ENCODE measurements at places on chromosomes 6 and 20. TPM values are rescaled to one million over a fixed set of nuclear protein-coding genes. Genes with fewer than 3 reads are reported as not detected.

The SCGN gene
- 0.12 TPM for total RNA-seq

The DHX35 gene
- total RNA-seq: 7.6 TPM

The TUBB2B gene
- total RNA-seq: 15.2 TPM

The DTD1 gene
- 80.2 TPM for total RNA-seq

The LHFPL5 gene
- total RNA-seq: 0.12 TPM

The FAM83B gene
- total RNA-seq: not detected

The ADGRF5 gene
- not detected for total RNA-seq

The TBC1D22B gene
- total RNA-seq: 5.0 TPM

The PMEPA1 gene
- 361 TPM for total RNA-seq

The IP6K3 gene
- 1.3 TPM for total RNA-seq

The TCF21 gene
- 0.09 TPM for total RNA-seq

The MYBL2 gene
- 80.7 TPM for total RNA-seq

The TMEM74B gene
- 3.0 TPM for total RNA-seq

The BNIP5 gene
- total RNA-seq: not detected

The LIME1 gene
- total RNA-seq: 7.4 TPM

The TRAPPC3L gene
- not detected for total RNA-seq

The ID1 gene
- total RNA-seq: 444 TPM

The TMEM151B gene
- 0.09 TPM for total RNA-seq

The ECT2L gene
- total RNA-seq: not detected

The TENT5A gene
- total RNA-seq: 0.68 TPM

The SCUBE3 gene
- total RNA-seq: 0.05 TPM

The SLC17A1 gene
- total RNA-seq: 0.16 TPM

The ZKSCAN8 gene
- total RNA-seq: 3.8 TPM

The STMN3 gene
- total RNA-seq: 7.7 TPM

The SPTLC3 gene
- 0.13 TPM for total RNA-seq

The MOG gene
- total RNA-seq: not detected

The SCRT2 gene
- total RNA-seq: not detected

The BFSP1 gene
- 5.1 TPM for total RNA-seq

The COL20A1 gene
- 0.30 TPM for total RNA-seq

The MCCD1 gene
- total RNA-seq: not detected

The RPS18 gene
- total RNA-seq: 2,635 TPM

The IL17A gene
- total RNA-seq: not detected

The TRIM40 gene
- total RNA-seq: not detected

The CAGE1 gene
- not detected for total RNA-seq

The C6orf118 gene
- total RNA-seq: 0.17 TPM

The IL20RA gene
- not detected for total RNA-seq

The RIPPLY2 gene
- total RNA-seq: not detected

The DLK2 gene
- 7.0 TPM for total RNA-seq

The ADGRF4 gene
- 15.7 TPM for total RNA-seq

The SLC32A1 gene
- not detected for total RNA-seq

The BLOC1S5 gene
- 8.1 TPM for total RNA-seq

The SUMO4 gene
- total RNA-seq: not detected

The PSORS1C1 gene
- 4.2 TPM for total RNA-seq

The GLP1R gene
- not detected for total RNA-seq

The SIRPB1 gene
- 0.29 TPM for total RNA-seq

The PCED1A gene
- 25.6 TPM for total RNA-seq

The PBOV1 gene
- not detected for total RNA-seq

The HLA-G gene
- total RNA-seq: not detected
